ENCODE measurements at places on chromosomes 5 and 9.

DNA sequence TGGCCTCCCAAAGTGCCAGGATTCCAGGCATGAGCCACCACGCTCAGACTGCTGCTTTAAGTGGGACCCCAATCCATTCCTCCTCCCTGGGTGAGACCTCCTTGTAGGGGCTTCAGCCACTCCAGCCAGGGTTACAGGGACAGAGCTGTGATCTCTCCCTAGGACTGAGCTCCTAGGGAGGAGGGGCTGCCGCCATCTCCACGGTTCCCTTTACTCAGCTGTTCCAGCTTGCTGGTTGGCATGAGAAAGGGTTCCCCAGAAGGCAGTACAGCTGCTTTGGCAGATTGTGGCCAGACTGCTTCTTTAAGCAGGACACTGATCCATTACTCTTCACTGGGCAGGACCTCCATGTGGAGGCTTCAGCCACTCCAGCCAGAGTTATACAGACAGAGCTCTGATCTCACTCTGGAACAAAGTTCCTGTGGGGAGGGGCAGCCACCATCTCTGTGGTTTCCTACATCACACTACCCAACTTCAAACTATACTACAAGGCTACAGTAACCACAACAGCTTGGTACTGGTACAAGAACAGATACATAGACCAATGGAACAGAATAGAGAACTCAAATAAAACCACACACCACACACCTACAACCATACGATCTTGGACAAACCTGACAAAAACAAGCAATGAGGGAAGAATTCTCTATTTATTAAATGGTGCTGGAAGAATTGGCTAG lies 7.2 kb downstream of the INSL6 start:
- no peak for DNase-seq

GRCh38 chr9:98482226-98482625 lies 226.5 kb downstream of the GABBR2 start:
- DNase-seq = no peak

- DNase-seq = no peak
Observed at GRCh38 chr5:84119252-84119651, 265.4 kb downstream of the EDIL3 start.

- no peak for DNase-seq
Observed at GRCh38 chr5:91211997-91212713, 171.0 kb downstream of the ARRDC3 start.

GRCh38 chr5:152052470-152052869 lies 127.8 kb upstream of the GLRA1 start:
- no peak for DNase-seq

- DNase-seq = no peak
Observed at GRCh38 chr5:180155365-180155926, 53.6 kb downstream of the RASGEF1C start.

GRCh38 chr5:82858151-82859025 lies 218.8 kb downstream of the TMEM167A start:
- peak; percentile 65 for DNase-seq

DNA sequence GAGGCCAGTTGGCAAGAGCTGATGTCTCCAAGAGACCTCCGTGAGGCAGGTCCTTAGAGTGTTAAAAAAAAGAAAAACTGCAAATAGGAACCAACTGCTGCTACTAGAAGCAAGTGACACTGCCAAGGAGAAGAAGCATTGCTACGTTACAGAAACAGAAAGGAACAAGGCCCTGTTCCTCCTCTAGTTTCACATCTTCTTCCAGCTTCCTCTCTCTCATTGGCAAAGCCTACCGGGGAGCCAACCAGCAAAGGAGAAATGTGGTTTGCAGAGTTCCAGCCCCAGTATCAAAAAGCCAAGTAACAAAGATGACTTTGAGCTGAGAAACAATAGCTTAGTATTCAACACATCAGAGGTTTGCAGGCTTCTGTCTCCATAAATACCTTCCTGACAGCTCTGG lies 145.9 kb downstream of the PRELID2 start:
- DNase-seq = no peak

DNA sequence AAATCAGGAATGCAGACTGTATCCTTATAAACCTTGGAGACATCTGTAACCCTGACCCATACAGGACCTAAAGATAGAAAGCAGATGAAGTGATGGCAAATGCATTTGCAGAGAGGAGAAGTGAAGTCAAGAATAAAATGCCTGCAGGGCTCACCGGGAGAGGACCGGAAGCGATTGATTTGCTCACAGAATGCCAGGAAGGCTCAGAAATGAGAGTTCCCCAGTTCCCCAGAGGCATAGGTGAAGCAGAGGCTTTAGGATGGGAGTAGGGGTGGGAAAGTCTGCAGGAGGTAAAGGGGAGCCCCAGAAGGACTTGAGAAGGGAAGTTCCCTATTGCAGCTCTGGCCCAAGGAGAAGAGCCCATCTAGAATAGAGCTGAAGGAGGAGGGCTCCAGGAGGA lies 63.9 kb upstream of the TNFAIP8 start:
- no peak for DNase-seq

DNA sequence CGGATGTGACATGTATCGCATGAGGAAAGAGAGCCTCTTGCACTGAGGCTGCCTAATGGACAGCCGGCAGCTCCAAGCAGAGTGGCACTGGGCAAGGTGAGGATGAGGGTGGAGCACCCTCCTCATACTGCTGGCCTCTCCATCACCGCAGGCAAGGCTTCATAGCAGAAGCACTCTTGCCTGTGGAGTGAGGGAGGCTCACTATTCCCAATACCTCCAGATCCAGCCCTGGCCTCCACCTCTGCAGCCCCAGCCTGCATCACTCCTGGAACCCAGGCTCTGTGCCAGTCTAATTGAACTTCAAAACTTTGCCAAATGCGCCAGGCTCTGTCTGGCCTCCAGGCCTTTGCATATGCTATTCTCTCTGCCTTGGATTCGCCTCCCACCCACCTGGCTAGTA lies 29.7 kb upstream of the ARAP3 start:
- no peak for DNase-seq

GRCh38 chr5:82721087-82721410 lies 356.1 kb downstream of the TMEM167A start:
- DNase-seq = no peak

GRCh38 chr9:85163415-85163814 lies 493.9 kb downstream of the NTRK2 start:
- no peak for DNase-seq

DNA sequence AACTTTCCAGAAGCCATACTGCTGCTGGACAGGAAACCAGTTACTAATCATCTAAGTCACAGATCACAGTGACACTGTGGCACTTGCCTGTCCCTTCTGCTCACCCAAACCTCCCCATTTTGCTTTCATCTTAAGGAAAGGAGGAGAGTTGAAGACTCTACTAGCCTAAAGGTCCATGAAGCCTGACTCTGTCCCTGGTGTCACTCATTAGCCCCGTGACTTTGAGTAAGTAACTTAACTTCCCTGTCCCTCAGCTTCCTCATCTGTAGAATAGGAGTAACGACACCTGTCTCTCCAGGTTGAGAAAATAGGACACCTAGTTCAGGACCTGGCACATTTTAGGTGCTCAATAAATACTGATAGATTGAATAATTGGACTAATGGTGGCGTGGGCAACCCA lies 536 bp upstream of the SLC6A7 start:
- no peak for DNase-seq

- no peak for DNase-seq
Observed at GRCh38 chr9:19057033-19057432, 7.8 kb downstream of the RRAGA start.

DNA sequence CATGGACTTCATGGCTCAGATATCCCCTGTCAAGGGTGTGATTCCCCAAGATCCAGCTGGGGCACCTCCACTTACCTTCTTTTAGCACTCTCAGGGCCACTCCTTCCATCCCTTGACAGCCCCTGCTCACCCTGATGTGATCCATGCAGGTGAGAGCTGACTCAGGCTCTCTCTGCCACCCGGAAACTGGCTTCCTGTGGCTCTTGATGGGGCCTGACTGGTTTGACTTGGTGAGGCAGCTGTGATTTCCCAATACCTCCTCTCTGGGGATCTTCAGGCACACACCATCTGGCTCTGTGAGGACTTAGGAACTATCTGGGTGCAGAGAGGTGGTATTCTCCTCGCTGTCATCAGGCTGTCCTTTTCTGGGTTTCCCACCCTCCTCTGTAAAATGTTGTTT lies 7.9 kb upstream of the FAT2 start:
- no peak for DNase-seq

GRCh38 chr9:124553738-124554137 lies 46.5 kb upstream of the NR5A1 start:
- no peak for DNase-seq

- peak; percentile 39 for DNase-seq
Observed at GRCh38 chr9:92747459-92748232, 17.0 kb downstream of the BICD2 start.

- DNase-seq = no peak
Observed at GRCh38 chr9:91516081-91516480, 92.4 kb upstream of the NFIL3 start.

GRCh38 chr9:73714294-73714693 lies 562.6 kb downstream of the ANXA1 start:
- no peak for DNase-seq

DNA sequence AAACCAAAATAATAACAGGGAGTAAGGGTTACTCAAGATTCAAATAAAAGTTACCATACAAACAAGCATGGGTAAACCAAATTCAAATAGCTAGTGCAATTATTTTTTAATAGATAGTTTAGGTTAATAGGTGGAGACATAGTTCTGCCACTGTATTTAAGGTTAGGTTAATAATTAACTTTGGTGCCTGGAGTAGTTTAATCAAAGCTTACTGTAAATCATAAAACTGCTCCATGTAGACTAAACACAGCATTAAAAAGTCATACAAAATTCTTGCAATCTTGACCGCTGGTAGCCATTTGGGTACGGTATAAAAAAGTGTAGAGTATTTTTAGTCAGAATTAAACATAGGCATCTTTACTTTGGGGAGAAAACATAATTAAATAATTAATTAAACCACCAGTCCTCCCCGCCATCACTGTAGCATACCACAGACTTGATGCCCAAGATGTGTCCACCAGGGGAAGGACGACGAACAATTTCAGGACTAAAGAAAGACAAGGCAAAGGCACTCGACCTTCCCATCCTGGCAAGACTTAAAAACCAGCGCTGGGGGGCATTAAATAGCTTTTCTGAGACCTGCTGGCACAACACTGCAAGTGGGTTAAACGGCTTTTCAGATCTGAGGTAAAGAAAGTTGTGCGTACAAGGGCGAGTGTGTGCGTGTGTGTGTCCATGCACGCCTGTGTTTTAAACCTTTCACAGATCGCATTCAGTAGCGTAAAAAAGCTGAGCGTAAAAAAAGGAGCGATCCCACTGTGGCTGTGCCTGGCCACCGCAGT lies 2.9 kb downstream of the SEMA6A start:
- DNase-seq = no peak

DNA sequence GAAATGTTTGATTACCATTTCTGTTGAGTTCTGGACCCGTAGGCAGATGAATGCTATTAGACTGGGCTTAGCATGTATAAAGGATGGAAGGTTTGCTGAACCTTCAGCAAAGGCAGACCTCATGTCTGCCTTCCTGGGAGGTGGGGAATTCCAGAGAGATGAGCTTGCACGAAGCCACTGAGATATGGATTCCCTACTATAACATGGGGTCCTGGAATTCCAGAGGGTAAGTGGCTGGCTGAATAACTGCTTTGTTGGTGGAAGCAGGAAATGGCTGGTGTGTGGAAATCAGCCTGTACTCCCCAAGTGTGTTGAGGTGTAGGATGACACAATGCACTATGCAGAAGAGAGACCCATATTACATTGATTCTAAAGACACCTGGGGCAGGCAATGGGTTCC lies 526.4 kb downstream of the CTNND2 start:
- DNase-seq = no peak

- DNase-seq = no peak
Observed at GRCh38 chr9:80156756-80157472, 585.1 kb downstream of the TLE4 start.

GRCh38 chr5:96023518-96023917 lies 61.9 kb upstream of the ELL2 start:
- no peak for DNase-seq

DNA sequence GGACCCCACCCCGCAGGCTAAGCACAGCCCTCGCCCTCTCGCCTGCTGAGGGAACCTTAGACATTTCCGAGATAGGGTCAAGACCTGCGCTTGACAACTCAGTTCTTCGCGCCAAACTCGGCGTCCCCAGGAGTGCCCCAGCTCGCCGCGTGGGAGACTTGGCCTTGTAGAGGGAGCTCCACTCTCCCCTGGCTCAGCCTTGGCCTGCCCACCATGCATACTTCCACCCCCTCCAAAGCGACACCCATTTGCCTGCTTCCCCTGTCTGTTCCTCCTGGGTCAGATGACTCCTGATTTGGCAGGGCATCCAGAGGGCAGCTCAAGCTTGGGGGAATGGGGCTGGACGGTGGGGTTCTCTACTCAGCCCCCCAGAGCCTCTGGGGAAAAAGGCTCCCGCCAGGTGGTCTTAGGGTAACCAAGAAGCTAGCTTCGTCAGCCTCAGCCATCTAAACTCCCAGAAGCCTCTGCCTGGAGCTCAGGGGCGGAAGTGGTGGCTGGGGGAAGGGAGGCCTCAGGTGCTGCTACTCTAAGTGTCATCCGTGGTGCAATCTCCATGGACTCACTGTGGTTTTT lies 560 bp downstream of the DOCK2 start:
- no peak for DNase-seq

DNA sequence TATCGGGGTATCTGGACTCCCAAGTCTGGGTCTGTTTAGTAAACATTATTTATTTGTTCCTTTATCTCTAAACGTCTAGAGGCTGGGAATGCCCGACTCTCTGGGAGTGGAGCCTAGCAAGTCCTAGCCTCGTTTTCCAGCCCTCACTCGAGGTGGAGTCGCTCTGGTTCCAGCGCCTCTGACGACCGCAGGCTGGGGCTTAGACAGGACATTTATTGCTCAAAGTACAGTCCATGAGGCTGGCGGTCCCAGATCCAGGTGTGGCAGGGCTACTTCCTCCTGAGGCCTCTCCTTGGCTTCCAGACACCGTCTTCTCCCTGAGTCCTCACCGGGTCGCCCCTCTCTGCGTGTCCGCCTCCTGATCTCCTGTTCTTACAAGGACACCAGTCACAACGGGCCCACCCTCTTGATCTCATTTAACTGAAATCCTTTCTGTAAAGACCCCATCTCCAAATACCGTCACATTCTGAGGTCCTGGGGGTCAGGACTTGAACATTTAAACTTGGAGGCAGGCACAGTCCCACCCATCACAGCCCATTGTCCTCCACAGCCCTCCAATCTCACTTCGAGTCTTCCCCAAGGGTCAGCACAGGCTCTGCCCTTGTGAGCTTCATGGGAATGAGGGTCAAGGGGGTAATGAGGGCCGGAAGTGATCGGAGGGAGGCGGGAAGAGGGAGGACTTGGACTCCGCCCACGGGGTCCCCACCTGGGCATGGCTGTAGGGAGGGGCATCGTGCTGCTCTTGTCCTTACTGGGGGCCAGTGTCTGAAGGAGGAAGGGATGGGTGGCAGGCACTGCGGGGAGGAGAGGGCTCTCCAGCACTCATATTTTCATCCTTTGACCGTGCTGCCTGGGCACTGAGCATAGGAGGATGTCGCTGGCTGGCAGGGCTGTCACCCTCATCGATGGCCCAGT lies 12.2 kb upstream of the CLPTM1L start:
- no peak for DNase-seq

GRCh38 chr5:127942246-127943060 lies 141.1 kb upstream of the SLC12A2 start:
- DNase-seq = no peak

GRCh38 chr9:34240006-34240405 lies 61.2 kb downstream of the UBAP1 start:
- no peak for DNase-seq

GRCh38 chr5:5483880-5484598 lies 61.6 kb downstream of the ICE1 start:
- DNase-seq = no peak

All from right forelimb (tissue), 1 donor.